ENCODE measurements at places on chromosomes 2 and 18.

DNA sequence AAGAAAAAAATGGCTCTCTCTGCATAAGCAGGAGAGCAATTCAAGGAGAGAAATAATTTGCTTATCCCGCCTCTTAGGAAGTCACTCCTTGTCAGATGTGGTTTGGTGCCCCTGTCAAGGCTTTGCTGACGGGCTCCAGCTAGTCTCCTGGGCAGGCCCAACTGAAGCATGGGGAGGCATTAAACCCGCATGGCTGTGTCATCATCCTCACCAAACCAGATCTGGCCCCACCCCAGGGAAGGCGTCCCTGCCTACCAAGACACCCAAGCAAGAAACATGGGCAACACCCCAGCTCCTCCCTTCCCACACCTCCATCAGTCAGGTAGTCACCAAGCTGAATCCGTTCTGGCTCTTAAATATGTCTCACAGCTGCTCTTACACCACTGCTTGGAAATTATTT lies 108.0 kb downstream of the SGPP2 start:
- DNase-seq = no peak

DNA sequence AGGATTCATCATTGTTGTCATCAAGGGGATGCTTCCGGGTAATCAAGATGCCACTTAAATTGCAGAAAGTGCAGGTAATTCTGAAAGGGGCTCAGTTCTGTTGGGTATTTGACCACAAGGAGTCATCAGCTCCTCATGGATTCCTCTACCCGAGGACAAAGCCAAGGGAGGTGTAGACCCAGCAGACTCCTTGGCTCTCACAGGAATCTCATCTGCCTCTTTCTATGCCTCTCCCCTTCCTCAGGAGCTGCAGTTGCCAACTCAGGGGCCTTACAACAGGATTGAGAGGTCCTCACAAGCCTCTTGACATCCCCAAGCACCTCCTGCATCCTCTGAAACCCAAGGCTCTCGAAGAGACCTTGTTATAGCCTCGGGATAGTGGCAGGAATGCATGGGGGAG lies 44.0 kb downstream of the ITGB6 start:
- peak; percentile 10 for DNase-seq

GRCh38 chr2:99158599-99158998 lies 3.8 kb downstream of the LIPT1 start:
- no peak for DNase-seq

- no peak for DNase-seq
Measured at GRCh38 chr2:24971286-24971535, 544 bp downstream of the DNAJC27 start.

DNA sequence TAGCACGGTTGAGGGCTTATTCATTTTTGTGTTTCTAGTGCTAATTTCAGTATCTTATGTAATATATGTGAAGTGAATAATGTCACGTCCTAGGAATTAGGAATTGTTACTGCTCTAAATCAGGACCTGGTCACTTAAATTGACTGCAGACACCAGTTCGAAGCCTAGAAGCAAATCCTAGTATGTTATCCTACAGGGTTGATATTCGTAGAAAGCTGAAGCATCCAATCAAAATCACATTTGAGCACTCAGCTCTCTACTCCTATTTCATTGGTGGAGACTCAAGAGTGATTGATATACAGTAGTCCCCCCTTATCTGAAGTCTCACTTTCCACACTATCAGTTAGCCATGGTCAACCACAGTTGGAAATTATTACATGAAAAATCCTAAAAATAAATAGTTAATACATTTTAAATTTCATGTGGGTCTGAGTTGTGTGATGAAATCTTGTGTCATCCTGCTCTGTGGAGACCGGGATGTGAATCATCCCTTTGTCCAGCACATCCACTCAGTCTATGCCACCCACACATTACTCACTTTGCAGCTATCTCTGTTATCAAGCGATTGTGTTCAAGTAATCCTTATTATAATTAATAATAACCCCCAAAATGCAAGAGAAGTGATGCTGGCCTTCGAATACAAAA lies 35.2 kb upstream of the SCN9A start:
- peak; percentile 87 for DNase-seq

GRCh38 chr2:20530520-20530919 lies 83.6 kb downstream of the RHOB start:
- no peak for DNase-seq

- DNase-seq = no peak
Measured at GRCh38 chr2:216915557-216916150, 55.8 kb upstream of the TNP1 start.

GRCh38 chr2:215793747-215794595 lies 219.4 kb downstream of the MREG start:
- DNase-seq = peak; percentile 99

GRCh38 chr2:36528274-36528673 lies 69.7 kb downstream of the FEZ2 start:
- DNase-seq = no peak

DNA sequence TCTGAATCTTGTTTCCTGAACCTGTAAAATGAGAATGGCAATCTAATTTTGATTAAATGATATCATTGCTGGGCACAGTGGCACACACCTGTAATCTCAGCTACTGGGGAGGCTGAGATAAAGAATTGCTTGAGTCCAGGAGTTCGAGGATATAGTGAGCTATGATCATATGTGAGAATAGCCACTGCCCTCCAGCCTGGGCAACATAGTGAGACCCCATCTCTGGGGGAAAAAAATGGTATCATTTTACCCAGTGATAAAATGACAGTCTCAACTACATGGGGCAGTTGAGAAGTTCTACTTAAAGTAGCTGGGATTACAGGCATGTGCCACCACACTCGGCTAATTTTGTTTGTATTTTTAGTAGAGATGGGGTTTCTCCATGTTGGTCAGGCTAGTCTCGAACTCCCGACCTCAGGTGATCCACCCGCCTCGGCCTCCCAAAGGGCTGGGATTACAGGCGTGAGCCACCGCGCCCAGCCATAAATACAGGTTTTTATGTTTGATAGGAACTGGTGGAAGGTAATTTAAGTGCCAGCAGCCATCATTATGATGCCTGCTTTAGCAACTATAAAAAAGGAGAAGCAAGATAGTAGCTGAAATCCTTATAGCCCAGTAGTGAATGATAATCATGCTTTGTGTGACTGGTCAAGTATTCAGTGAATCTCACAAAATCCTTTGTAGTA lies 17.0 kb downstream of the BZW1 start:
- no peak for DNase-seq

GRCh38 chr2:24924732-24925131 lies 4.7 kb upstream of the ADCY3 start:
- no peak for DNase-seq

DNA sequence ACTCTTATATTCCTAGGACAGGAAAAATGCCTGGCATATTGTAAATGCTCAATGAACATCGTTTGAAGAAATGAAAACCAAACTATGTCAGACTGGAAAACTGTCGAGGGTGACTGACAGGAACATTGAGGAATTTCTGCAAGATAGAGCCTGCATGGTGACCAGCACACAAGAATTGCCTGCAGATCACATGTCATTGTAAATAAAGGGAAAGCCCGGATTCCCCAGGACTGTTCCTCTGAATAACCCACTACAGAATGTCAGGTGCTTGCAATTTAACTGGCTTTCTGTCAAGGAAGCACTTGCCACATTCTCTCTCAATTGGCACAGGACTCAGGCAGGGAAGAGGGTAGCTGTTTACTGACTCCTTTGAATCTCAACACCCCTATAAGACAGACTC lies 129.0 kb upstream of the REG3G start:
- no peak for DNase-seq

DNA sequence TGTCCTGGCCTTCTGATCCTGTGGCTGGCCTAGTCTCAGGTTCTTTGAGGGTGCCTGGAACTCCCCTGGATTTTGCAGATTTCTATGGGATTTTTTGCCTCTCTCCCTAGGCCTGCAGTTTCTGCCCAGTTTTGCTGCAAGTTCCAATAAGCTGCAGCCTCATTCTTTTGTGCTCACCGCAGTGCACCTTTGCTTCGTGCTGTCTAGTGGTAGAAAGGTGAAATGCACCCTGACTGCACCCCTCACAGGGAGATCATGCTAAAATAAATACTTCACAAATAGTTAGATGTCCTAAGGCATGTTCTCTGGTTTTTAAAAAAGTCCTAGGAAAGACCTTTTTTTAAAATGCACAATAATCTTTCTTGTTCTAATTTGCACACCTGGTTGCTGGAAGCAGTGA lies 72.5 kb downstream of the GNAL start:
- no peak for DNase-seq

GRCh38 chr2:43219383-43220228 lies 6.8 kb downstream of the ZFP36L2 start:
- DNase-seq = peak; percentile 89

- DNase-seq = no peak
Measured at GRCh38 chr2:178630581-178630980, 150.3 kb downstream of the PLEKHA3 start.

DNA sequence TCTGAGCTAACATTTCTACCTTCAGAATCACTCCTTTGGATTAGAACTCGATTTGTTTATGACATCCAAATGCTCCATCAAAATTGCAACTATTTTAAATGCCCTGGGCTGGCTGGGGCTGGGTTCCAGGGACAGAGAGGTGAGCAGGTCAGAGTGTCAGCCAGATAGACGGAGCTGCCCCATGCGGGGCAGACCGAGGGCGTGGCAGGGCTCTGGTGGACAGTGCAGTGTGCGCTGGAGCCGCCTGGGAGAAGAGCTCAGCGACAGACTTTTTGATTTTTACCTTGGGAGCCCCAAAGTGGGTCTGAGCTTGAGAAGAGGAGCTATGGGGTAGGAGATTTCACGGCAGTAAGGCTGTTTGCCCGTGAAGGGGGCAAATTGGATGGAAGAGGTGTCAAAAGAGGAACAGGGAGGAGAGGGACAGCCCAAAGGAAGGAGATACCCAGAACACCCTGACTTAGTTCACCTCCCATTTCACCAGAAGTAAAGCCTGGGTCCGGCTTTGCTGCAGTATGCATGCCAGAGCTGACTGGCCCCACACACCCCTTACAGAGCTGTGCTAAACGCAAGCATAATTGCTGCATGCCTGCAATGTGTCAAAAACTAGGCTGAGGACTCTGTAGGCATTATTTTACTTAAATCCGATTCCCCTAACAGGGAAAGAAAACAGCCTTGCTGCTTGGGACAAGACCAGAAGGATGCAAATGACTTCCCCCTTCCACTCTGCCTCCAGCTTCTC lies 33.7 kb downstream of the EN1 start:
- DNase-seq = no peak

- DNase-seq = no peak
Measured at GRCh38 chr18:51541230-51541629, 343.7 kb upstream of the MEX3C start.

GRCh38 chr2:37708146-37708545 lies 36.7 kb upstream of the CDC42EP3 start:
- DNase-seq = no peak

GRCh38 chr2:156334496-156335478 lies 2.3 kb upstream of the NR4A2 start:
- DNase-seq = peak; percentile 93

DNA sequence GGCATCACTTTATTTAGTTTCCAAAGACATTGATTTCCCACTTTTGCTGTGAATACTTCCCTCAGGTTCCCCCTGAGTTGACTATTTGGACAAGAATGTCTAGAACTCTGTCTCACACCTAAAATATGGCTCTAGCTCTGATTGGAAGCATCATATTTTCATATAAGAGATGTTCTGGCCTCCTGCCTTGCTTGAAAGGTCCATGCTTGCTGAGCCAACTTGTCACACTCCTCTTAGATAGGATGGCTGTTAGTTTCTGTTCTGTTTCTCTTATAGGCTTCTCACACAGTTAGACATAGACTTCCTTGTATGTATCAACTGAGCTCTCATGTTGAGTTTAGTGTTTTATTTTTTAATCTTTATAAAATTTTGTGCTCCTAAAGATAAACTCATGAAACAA lies 87.1 kb downstream of the CNTNAP5 start:
- peak; percentile 10 for DNase-seq

- DNase-seq = no peak
Measured at GRCh38 chr2:10522170-10522448, 74.0 kb upstream of the ODC1 start.

- DNase-seq = no peak
Measured at GRCh38 chr2:65550246-65550645, 117.8 kb upstream of the SPRED2 start.

GRCh38 chr2:140630557-140630956 lies 1500.3 kb downstream of the LRP1B start:
- DNase-seq = no peak

GRCh38 chr2:173307293-173307692 lies 47.4 kb upstream of the CDCA7 start:
- peak; percentile 11 for DNase-seq

DNA sequence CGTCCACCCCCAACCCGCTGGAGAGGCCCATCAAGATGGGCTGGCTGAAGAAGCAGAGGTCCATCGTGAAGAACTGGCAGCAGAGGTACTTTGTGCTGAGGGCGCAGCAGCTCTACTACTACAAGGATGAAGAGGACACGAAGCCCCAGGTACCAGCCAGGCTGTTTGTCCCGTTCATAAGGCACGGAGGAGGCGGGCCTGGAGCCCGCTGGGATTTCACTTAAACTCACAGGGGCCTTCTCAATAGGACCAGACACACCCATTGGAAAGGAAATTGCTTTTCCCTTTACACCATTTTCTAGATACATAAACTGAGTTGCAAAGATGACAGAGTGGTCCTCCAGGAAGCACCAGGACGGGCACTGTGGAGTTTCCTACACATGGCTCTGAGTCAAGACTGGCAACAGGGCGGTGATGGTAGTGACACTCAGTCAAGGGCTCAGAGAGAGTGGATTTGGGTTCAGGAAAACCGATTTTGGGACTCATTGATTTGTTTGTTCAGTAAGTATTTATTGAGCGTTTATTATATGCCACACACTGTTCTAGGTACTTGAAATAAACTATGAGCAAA lies 40.7 kb downstream of the ARHGAP25 start:
- DNase-seq = no peak

DNA sequence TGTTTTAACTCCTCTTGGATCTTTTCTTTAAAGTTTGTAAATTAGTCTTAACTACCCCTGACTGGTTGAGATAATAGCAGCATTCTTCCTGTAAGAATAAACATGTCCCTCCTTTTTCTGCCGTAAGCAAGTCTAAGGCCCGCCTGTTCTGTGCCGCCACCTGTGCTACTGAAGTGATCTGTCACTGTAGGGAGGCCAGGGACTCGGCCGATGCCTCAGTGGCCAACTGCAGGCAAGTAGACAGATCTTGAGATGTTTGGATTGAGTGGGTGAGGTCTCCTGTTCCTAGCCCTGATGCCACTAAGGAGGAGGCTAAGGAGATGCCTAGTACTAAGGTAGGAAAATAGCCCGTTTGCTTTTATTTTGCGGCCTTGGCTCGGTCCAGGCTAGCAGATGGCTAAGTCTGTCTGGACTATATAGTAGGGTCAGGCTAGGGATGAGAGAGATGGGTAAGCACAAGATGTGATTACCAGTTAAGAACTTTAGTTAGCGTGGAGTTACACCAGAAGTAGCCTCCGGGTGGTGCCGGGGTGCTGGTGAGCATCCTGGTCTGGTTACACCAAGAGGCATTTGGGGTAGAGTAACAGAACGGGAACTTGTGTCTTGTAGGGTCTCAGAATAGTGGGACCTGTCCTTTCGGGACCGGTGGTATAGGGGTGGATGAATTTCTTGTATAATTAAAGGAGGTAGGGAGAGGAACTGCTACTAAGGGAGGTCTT lies 584.2 kb downstream of the SUCLG1 start:
- DNase-seq = no peak

GRCh38 chr2:24024018-24024417 lies 14.1 kb downstream of the MFSD2B start:
- DNase-seq = peak; percentile 29

- no peak for DNase-seq
Measured at GRCh38 chr2:203871371-203871983, 3.9 kb downstream of the CTLA4 start.

GRCh38 chr2:227774895-227775842 lies 29.5 kb downstream of the SCYGR8 start:
- no peak for DNase-seq

GRCh38 chr2:15359716-15360531 lies 201.2 kb downstream of the NBAS start:
- peak; percentile 79 for DNase-seq

- DNase-seq = peak; percentile 94
Measured at GRCh38 chr2:98560256-98560771, 48.0 kb downstream of the COA5 start.
